Activated naive CD8-positive, alpha-beta T cell treated with anti-CD3 and anti-CD28 coated beads for 36 hours (primary cell): ENCODE measurements at places on chromosomes 3 and 15. TPM values are rescaled to one million over a fixed set of nuclear protein-coding genes. Genes with fewer than 3 reads are reported as not detected.

Gene GABRB3
- 0.16 TPM for total RNA-seq

- no peak for DNase-seq
- H3K4me1 ChIP-seq, result peaks cover 76% of the 10 kb centered on the region
- H3K27ac ChIP-seq, result peak overlapping the region; percentile 96
- peaks cover 17% of the 10 kb centered on the region for H3K36me3 ChIP-seq
Measured at GRCh38 chr15:74775894-74776293, 6.0 kb upstream of the CSK start.

DNA sequence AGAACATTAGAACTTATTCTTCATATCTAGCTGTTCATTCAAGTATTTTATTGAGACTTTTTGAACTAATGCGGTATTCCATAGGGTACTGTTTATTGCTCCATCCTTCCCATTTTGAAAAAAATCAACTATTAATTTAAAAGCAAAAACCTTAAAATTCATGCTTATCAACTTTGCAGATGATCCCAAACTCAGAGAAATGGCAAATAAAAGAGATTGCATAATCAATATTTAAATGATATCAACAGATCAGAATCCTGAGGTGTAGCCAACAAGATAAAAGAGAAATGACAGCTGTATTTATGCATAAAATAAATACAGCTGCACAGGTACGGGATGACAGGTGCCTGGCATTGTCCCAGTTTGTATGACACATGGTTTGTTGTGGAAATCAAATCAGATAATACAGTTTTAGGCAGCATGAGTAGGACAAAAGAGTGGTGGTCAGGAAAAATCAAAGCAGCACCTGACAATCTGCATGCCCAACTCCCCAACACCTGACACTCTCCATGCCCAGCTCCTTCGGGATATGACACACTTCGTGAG is 42.4 kb upstream of the CMTM8 start:
- H3K4me3 ChIP-seq, result no peak overlapping the region
- H3K27ac ChIP-seq, result no peak overlapping the region
- H3K27me3 ChIP-seq, result no peaks in the 10 kb centered on the region
- H3K4me1 ChIP-seq, result no peaks in the 10 kb centered on the region
- DNase-seq, result no peak
- H3K36me3 ChIP-seq, result no peaks in the 10 kb centered on the region

- DNase-seq, result no peak
- no peaks in the 10 kb centered on the region for H3K4me1 ChIP-seq
- no peak overlapping the region for H3K4me3 ChIP-seq
- H3K27me3 ChIP-seq, result no peaks in the 10 kb centered on the region
- no peaks in the 10 kb centered on the region for H3K36me3 ChIP-seq
- no peak overlapping the region for H3K27ac ChIP-seq
Measured at GRCh38 chr15:62760538-62760937, 282.0 kb upstream of the TPM1 start.

DNA sequence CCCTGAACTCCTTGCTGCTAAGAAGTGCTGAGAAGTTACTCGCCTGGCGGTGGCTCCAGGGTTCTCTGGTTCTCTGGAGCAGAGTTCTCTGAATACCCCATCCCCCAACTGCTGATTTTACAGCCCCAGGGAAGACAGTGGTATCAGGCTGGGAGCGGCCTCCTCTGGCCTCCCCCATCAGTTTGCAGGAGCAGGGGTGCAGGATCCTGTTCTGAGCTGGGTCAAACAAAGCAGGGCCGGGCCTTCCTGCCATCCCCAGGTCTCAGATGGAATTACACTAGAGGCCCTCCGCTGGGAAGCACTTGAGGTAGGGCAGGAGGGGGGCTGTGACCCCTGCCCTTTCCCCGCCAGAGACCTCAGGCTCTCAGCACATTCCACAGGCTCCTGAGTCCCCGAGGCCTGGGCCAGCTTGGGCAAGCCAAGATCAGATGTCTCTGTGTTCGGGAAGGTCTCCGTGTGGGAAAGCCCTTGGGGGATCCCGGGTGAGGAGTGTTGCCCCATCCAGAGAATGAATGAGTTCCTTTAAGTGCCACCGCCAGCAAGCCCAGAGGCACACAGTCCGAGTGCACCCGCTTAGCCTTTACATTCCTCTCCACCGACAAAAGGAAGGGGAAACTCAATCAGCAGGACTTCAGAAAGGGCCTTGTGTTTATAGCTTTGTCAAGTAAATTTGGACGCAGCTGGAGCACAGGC is 149.9 kb downstream of the LRRK1 start:
- H3K4me3 ChIP-seq, result no peak overlapping the region
- no peak overlapping the region for H3K27ac ChIP-seq
- no peak for DNase-seq
- H3K27me3 ChIP-seq, result no peaks in the 10 kb centered on the region
